Stimulated activated naive CD8-positive, alpha-beta T cell treated with anti-CD3 and anti-CD28 coated beads, Interleukin-15, amount 100 ng/mL, for 72 hours (primary cell): ENCODE measurements at places on chromosomes 3 and 15.

- DNase-seq, result no peak
These were observed 142.3 kb downstream of the TMCO5A start for GRCh38 chr15:38076786-38077185.

DNA sequence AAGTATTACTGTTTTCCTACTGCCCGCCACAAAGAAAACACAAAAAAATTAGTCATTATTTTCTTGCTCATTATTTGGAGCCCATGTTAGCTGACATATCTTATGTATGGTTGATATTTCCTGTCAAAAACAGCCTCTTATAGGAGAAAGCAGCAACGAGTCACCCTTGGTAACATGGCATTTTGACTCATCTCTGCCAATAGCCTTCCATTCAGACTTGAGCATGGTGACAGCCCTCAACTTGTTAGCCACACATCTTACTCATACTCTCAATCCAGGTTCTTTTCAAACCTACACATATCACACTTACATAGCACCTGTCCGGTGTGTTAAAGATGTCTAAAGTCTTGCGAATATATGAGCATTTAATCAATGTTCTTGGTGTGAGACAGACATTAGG lies 109.4 kb upstream of the SAMMSON start:
- DNase-seq, result peak; percentile 33

- DNase-seq, result no peak
These were observed at the start of gene TRH for GRCh38 chr3:129974564-129974832. Gene TRH, plus strand, starts transcription at chr3:129974720. Its CDS starts 1,097 bp downstream, at chr3:129975817.

DNA sequence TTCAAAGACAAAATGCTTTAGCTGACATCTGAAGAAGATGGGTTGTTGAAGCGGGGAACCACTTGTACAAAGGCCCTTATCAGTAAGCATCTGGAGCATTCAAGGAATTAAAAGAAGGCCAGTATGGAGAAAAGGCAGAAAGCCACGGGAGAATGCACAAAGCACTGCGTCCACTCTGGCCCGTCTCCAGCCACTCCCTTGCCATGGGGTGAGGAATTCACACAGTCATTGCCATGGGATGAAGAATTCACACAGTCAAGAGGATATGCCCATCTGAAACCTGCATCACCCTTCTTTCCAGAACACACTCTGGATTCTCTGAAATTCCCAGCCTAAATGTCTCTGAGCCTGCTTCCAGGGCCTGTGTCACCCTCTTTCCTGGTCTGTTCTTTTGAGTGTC lies 26.7 kb upstream of the STAG1 start:
- DNase-seq, result no peak

DNA sequence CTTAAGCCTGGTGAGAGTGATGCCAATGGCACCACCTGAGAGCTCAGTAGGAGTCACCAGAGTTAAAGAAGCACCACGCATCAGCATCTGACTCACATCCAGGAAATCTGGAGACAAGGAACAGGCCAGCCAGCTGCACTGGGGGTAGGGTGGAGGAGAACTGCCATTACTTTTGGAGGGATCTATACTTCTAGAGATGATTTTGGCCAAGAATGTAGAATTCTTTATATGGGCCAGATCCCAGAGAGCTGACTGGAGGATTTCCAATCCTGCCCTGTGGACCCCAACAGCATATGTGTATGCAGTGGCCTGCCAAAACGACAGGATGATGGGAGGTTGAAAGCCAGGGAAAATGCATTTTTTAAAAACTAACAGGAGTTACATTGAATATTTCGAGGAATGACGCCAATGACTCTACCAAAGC lies 29.8 kb downstream of the CCR3 start:
- DNase-seq, result no peak

GRCh38 chr3:106348139-106348690 lies 479.4 kb upstream of the CBLB start:
- DNase-seq, result no peak

DNA sequence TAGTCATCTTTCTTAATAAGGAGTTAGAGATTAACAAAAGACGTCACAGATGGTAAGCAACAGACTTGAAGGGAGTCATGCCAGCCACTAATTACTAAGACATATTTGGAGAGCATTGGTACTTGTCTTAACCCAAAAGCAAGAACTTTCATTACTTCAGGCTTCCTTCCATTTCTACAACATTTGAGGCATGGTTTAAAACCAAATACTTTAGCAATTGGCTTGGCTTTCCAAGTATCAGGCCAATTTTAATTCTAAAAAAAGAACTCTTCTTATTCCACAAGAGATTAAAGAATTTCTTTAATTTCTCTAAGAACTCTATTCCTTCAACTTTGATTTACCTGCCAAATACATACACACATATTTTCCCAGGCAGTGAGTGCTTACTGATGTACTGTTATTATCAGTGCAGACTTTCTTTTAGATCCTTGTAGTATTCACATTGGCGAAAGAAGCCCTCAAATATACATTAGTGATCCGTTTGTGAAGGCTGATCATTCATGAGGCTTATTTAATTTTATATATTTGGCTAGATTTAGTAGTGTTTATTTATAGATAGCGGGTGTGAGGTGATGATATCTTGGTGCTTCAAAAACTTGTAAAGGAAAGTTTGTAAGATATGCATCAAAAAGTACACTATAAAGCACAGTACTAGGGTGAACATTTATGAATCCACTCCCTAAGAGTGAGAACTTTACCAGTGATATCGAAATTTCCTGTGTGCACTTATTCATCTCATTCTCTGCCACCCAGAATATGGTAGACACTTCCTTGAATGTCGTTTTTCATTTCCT lies 229.2 kb downstream of the MFSD1 start:
- no peak for DNase-seq

DNA sequence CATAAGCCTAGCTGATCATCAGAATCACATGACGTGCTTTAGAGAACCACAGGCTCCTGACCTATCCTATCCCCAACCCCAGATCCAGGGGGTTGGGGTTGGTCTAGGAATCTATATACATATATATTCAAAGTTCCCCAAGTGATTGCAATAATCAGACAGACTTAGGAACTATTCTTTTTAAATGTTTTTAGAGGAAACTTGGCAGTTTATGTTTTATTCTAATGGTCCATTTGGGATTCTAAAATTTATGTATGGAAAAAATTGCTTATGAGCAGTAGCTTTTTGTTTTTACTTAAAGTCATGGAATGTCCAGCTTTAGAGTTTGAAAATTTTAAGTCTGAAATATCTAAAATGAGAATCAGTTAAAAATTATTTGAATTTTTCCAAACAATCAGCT lies 22.1 kb downstream of the MFN1 start:
- no peak for DNase-seq

DNA sequence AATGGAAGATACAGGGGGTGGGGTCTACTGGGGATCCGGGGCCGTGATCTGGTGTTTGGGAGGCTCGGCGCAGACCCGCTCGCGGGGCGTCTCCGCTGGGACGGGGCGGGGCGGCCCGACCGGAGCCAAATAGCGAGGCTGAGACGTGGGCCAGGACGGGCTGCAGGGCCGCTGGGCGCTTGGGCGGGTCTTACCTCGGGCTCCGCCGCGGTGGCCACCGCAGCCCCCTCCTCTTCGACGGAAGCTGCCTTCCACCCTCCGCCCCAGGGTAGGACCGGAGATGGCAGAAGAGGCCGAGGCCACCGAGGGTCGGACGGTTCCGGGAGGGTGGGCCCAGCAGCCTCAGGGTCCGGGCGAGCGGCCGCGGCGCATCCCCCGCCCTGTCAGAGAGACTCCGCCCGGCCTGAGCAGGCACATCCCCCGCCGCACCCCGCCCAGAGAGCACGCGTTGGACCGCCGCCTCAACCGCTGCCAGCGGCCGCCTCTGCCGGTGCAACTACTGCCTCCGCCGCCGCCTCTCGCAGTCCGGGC lies 399 bp downstream of the MYO9A start:
- peak; percentile 68 for DNase-seq

DNA sequence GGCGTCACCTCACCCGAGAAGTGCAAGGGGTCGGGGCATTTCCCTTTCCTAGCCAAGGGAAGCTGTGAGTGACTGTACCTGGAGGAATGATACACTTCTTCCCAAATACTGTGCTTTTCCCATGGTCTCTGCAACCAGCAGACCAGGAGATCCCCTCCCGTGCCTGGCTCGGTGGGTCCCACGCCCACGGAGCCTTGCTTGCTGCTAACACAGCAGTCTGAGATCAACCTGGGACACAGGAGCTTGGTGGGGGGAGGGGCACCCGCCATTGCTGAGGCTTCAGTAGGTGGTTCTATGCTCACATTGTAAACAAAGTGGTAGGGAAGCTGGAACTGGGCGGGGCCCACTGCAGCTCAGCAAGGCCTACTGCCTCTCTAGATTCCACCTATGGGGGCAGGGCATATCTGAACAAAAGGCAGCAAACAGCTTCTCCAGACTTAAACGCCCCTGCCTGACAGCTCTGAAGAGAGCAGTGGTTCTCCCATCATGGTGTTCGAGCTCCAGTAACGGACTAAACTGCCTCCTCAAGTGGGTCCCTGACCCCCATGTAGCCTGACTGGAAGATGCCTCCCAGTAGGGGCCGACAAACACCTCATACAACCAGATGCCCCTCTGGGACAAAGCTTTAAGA lies 31.4 kb upstream of the ABHD5 start:
- no peak for DNase-seq
